ENCODE measurements at places on chromosomes 13 and 19.

DNA sequence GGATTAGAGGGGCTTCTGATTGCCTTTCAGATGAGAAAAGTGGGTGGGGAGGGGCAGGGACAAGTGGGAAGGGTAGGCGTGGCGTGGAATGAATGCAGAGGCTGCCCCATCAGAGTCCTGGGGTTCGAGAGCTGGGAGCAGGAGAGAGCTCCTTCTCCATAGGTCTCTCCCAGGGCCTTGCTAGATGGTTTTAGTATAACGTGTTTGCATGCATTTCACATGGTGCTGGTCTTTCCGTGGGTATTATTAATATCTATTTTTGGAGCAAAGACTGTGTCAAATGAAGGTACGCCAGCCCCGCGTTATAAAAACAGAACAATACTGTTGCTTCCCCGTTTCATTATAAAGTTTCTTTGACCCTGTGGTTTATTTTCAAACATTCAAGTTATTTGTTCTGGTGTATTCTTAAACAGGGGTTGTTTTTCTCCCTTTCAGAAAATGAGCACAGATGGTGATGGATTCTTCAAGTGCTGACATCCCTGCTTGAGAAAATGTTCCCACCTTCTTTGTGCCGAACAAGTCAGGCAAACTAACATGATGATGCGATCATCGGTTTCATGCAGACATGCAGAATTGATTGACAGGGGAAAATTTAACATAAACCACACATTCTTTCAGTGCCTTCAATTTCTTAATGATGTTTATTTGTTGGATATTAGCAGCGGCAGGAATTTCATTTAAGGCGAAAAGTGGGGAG, 62.1 kb upstream of the ZNF536 start:
- DNase-seq = no peak

DNA sequence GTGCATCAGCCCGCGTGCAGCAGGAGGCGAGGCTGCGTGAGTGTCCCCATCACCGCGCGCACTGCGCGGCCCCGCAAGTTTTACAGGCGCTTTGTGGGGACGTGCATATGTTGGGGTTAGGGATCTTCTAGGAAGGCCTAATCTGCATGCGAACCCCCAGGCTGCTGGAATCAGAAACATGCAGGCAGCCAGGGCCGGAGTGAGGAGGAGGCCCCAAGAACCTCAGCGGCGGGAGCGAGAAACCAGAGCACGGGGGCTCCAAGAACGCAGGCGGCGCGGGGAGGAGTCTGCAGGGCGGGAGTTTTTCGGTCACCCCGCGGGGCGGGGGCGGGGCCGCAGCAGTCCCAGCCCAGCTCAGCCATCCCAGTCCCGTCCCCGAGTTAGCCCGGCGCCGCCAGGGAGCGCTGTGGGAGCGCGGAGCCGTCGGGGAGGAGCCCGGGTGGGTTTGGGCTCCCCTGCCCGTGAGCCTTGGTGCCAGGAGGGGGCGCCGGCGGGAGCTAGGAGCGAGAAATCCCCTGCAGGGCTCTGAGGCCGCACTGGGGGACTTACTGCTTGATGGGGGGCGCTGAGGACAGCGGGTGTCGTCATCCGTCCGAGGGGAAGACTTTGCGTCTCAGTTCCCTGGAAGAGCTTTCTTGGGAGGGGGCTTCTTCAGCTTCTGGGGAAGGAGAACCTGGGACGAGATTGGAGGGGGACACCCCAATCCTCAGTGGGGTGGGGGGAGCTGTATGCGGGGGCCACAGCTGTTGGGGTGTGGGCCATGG, 933 bp upstream of the NRTN start:
- DNase-seq = peak; percentile 78

- no peak for DNase-seq
Measured at GRCh38 chr19:40417643-40417981, 4.4 kb upstream of the PRX start.

DNA sequence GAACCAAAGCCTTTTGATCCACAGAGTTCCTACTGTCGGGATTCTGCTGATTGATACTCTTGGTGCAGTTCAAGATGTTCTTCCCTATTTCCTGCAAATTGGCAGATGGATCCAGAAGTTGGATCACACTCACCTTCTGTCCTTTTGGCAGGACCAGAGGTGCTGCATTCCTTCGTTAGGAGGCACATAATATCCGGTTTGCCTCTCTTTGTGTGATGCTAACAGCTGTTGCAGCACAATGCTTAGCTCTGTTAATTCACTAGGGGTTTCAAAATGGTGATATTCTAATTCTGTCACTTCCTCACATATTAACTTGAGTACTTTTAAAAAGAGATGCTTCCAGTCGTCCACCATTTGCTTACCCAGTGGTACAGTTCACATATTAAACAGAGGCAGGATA, 15.2 kb upstream of the CHST8 start:
- no peak for DNase-seq

GRCh38 chr13:26664286-26664685, 96.3 kb downstream of the GPR12 start:
- no peak for DNase-seq

DNA sequence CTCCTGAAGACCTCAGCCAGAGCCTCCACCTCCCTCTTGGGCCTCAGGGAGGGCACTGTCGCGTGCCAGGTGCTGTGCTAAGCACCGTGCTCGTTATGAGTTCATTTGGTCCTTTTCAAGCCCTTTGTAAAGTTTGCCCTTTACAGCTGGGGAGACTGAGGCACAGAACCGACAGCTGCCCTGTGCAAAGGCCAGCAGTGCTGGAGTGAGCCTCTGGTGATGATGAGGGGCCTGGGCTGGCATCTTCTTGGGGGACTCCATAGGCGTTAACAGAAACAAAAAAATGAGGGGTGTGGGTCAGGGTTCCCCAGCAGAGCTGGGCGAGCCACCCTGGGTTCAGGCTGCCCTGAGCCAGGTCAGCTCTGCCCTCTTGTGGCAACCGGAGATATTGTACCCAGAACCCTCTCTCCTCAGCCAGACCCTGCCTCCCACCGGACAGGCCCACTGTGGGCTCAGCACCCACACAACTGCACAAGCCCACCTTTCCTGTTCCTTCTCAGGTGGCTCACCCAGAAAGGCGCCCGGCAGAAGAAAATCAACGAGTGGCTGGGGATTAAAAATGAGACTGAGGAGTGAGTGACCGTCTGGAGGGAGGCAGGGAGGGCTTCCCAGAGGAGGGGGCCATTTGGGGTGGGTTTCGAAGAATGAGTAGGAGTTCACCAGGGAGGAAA, 5.5 kb upstream of the IFI30 start:
- no peak for DNase-seq

GRCh38 chr19:41298348-41298964, 11.5 kb upstream of the CCDC97 start:
- peak; percentile 22 for DNase-seq

DNA sequence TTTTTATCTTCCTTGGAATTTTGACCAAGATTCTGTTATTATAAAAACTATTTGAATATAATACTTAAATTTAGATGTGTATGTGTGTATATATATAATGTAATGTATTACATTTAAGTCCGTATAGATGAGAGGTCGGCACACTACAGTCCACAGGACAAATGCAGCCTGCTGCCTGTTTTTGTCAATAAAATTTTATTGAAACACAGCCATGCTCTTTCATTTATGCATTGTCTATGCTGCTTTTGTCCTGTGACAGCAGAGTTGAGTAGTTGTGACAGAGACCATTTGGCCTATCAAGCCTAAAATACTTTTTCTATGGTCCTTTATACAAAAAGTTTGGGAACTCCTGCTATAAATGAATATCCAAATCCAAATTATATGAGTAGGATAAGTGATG, 69.7 kb downstream of the PCCA start:
- DNase-seq = no peak

GRCh38 chr19:54389553-54389952, 24.8 kb upstream of the LAIR1 start:
- DNase-seq = no peak

GRCh38 chr13:41765813-41766212, 195.1 kb downstream of the VWA8 start:
- DNase-seq = no peak

DNA sequence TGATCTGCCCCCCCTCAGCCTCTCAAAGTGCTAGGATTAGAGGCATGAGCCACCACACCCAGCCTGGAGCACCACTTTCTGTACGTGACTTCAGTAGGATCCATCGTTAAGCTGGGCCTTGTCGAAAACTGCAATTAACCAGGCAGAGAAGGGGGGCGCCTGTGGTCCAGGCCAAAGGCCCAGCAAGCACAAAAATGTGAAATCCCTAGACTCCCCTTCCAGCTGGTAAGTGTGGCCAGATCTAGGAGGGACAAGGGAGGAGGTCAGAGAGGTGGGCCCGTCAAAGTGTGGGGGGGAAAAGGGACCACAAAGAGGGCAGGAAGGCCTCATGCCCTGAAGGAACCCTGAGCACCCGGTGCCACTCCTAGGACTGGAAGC, 13.8 kb downstream of the DDX39A start:
- DNase-seq = no peak

DNA sequence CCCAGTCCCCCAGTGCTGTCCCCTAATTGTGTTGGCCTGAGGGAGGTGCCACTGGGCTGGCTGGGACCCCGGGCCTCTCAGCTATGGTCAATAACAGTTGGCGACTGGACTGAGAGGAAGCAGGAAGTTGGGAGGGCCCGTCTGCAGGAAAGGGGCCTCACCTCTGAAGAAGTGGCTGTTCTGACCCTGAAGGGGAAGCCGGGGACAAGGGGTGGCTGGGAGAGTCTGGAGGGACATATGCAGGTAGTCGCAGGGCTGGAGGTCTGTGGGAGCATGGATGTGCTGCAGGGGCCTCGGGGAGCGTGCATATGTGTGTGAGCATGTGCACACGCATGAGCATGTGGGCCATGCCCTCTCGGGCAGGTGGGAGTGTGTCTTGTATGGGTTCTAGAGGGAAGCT, 5.9 kb downstream of the PKN1 start:
- DNase-seq = no peak

GRCh38 chr13:71488201-71488600, 378.8 kb downstream of the DACH1 start:
- no peak for DNase-seq

DNA sequence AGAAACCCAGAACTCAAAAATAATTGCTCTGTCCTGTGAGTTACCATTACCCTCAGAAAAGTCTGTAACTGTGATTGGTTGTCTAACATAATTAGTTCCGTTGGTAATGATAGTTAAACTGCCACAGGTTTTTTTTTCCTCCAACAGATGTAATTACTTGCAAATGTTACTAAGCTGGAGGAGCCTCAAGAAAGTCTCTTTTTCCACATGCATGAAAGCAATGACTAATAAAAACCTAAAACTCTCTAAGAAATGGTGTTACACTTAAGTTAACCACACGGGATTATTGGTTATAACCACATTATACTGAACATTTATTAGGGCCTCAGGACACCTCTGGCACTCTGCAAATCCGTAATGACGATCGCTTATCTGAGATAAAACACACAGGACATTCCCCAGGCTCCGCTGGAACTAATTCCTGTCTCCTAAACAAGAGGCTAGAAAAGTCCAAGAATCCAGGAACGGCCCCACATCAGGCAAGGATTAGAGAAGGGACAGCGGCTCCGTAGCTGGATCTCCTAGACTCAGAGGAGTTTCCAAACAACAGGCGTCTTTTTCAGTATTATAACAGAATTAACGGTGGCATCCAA, 753 bp downstream of the ZNF235 start:
- no peak for DNase-seq

GRCh38 chr19:38686530-38686888, 39.1 kb downstream of the ACTN4 start:
- DNase-seq = no peak

DNA sequence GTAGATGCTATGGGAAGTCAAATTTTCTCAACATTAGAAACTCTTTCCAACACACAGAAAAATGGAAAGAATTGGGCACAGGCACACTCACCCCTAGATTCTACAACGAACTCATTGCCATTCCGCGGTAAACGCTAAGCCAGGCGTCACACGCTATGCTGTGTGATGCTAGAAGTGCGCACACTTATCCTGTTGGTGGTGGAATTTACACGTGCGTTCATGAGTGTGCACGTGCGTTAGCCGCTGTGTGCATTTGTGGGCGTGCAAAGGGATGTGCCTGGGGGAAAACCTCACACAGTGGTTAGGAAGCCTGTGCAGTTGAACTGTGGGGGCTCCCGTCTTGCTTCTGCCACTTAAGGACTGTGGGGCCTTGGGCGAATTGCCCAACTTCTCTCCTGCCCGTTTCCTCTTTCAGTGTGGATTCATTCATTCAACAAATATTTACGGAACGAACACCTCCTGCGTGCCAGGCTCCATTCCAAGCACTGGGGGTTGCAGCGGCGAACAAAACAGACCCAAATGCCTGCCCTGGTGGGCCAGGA, 7.7 kb downstream of the NFILZ start:
- no peak for DNase-seq

DNA sequence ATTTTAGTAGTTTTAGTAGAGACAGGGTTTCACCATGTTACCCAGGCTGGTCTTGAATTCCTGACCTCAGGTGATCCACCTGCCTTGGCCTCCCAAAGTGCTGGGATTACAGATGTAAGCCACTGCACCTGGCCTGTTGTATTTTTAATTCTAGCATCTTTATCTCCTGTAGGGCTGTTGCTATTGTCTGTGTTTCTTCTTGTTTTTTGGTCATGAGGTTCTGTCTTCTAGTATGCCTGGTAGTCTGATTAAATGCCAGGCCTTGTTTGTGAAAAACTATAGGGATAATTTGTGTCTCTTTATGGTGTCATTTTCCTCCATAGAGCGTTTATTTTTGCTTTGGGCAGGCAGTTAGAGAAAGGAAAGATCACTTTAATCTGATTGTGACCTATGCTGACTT, 3.1 kb downstream of the ARHGEF18 start:
- DNase-seq = no peak

- DNase-seq = no peak
Measured at GRCh38 chr19:38742906-38743305, 1.4 kb downstream of the CAPN12 start.

DNA sequence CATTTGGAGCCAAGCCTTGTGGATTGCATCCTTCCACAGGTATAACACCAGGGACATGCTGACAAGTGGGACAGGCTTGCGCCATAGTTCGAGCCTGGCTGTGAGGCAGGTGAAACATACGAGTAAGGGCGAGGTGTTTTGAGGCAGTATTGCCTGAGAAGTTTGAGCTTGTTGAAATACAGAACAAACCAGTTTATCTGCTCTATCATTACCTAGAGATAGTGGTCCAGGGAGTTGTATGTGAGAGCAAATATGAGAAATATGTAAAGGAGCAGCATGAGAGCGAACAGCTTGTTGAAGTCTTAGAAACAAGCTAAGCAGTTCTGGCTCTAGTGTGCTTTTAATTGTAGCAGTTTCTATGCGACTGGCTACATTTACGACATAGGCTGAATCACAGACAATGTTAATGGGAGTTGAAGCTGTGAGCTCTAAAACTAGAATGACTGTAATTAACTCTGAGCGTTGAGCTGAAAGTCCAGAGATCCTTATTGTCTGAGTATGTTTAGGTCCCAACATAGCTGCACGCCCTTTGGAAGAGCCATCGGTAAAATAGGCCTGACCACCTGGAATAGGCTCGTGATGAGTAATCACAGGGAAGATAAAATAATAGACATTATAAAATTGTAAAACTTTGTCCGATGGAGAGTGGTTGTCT, 8.2 kb downstream of the ZNF439 start:
- no peak for DNase-seq

Data from NCI-H2107 (cell line).